ENCODE measurements at places on chromosomes 16 and 17. TPM values are rescaled to one million over a fixed set of nuclear protein-coding genes. Genes with fewer than 3 reads are reported as not detected.

Gene SUMO2
- total RNA-seq: 152 TPM

Gene KLHL11
- 47.0 TPM for total RNA-seq

Gene SEPTIN12
- not detected for total RNA-seq

Gene KRTAP2-3
- total RNA-seq: under 0.01 TPM

Gene SEZ6
- not detected for total RNA-seq

Gene IFI35
- total RNA-seq: 16.7 TPM

Gene CIBAR2
- total RNA-seq: not detected

Gene CALB2
- 1.7 TPM for total RNA-seq

Gene TEKT1
- not detected for total RNA-seq

Gene MARCHF10
- total RNA-seq: under 0.01 TPM

Measured in regular cardiac myocyte (primary cell).